Right hindlimb (tissue), 1 donor: ENCODE measurements at places on chromosomes 1 and 21.

DNA sequence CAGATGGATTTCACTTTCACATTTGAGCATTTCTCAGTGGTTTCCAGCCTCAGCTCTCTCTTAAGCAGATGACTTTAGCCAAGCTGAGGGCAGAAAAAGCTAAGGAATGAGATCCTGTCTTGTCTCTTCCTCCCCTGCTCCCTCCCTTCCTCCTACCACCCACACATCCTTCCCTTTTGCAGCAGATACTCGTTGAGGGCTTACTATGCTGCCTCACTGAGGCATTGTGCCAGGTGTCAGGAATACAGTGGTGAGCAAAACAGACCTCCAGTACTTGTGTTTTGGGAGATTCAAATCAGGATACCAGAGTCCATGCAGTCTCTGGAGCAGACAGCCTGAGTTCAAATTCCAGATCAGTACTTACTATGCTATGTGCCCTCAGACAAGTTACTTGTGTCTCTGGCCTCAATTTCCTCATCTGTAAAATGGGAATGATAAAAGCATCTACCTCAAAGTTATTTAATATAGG is 43.2 kb downstream of the KIF26B start:
- peak; percentile 41 for DNase-seq

- no peak for DNase-seq
Observed at GRCh38 chr21:19049567-19049966, 646.0 kb upstream of the TMPRSS15 start.

GRCh38 chr1:94036730-94037129 is 84.2 kb downstream of the ABCA4 start:
- no peak for DNase-seq

DNA sequence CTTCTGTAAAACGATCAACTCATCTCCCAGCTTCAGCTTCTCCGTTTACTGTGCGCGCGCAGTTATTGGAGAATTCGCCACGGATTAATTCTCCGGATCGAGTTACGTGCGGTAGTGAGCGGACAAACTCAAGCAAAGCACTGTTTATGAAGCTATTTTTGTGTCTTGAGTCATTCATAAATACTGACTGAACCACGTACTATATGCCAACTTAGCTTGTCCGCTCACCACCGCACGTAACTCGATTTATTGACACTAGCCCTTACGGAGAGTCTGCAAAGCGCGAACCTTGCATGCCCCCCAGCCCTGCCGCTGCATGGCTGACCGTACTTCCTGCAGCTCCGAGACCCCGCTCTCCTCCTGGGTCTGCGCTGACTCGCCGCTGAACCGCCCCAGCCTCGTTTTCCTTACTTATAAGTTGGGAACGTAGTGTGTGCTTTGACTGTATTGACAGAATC is 773 bp downstream of the CHD1L start:
- DNase-seq: peak; percentile 66

DNA sequence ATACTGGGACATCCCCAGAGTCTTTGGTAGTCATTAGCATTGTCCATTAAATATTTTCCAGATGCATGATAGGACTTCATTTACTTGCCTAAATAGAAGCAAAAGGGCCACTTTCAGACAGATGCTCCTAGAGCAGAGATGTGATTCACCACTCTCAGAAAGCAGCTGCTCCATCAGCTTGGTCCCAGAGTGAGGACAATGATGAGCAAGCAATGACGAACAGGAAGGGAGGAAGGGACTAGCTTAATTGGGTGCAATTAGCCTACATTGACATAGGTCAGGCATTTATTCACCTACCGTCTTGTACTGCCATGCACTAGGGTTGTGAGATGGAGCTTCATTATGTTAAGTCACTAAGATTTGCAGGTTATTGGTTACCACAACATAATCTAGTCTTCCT is 85.1 kb upstream of the PLXNA2 start:
- DNase-seq: no peak

- no peak for DNase-seq
Observed at GRCh38 chr1:155253797-155254196, 1.5 kb downstream of the ENTREP3 start.

- no peak for DNase-seq
Observed at GRCh38 chr1:170209125-170209524, 63.4 kb downstream of the NTMT2 start.

DNA sequence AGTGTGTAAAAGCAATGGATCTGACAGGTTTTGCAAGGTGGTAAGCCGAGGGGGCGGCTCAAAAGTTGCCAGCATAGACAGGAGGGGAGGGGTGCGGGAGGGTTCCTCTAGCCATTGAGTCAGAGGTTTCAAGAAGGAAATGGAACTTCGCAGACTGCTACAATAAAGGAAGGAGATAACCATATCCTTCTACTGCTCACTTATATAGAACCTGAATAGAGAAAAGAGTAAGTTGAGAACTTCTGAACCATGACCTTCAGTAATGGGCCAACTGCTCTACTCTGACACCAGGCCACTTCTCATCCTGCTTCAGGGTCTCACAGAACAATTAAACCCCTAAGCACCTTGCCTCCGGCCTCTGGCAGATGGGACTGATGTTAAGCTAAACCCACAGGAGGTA is 26.3 kb upstream of the BCAR3 start:
- DNase-seq: no peak

DNA sequence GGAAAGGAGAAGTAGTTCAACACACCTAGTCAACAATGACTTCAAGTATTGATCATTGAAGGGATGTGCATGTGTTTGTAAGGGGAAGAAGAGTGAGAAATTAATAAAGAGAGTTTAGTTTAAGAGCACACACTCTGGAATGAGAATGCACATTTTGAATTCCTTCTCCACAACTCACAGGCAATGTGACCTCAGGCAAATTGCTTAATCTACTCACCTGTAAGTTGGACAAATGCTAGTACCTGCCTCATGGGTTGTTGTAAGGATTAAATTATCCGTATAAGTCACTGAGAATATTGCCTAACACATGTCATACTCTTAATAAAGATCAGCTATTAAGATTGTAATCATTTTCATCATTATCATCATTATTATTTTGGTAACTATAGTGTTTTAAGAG is 204.0 kb upstream of the NFIA start:
- no peak for DNase-seq

- no peak for DNase-seq
Observed at GRCh38 chr1:213269829-213270228, 218.8 kb downstream of the RPS6KC1 start.

DNA sequence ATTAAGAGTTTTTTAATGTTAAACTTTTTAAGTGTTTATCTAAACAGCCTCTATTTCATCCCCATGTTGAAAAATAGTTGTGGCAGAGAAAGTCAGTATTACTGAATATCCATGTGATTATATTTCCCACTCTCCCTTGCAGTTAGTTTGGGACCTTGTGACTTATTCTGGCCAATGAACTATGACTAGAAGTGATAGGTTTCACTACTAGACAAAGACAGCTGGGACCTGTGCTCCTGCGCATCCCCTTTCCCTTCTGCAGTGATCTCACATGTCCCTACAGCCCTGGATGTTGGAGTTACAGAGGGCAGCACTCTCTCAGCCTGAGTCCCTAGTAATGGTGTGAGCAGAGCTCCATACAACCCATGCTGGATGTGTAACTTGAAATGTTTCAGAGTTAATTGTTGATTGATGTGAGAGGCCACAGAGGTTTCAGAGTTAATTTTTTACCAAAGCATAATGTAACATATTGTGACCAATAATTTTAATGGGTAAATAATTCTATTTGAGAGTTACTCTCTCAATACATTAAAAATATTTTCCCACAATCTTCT is 18.7 kb upstream of the SAMD13 start:
- no peak for DNase-seq

DNA sequence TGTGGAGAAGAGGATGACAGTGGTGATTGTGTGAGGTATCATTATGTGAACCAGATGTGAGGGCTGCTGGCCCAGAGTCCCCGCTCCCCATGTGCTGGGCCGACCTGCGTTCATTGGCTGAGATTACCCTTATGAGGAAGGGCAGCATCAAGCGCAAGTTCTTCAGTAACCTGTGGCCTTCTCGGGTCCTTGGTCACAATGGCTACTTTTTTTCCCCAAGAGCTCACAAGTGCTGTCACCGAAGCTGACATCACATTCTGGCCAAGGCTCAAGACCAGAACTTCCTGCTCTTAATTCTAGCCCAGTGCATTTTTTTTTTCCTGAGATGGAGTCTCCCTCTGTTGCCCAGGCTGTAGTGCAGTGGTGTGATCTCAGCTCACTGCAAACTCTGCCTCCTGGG is 262.9 kb downstream of the RHOU start:
- peak; percentile 58 for DNase-seq

DNA sequence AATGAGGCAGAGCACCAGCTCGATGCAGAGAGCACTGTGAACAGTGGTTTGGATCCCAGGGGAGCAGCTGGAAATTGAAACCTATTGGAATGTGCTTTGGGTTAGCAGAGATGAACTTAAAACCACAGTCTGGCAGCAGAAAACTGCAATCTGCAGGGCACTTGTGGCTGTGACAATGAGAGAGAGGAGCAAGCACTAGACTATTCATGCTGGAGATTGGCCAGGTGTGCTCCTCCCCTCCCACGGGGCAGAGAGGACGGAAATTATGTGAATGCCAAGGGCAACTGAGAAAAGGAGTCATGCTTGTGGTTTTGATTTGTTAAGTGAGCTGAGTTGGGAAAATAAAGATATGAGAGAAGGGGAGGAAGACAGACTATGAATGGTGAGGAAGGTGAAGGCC is 38.1 kb downstream of the HSD3B2 start:
- peak; percentile 49 for DNase-seq

- DNase-seq: no peak
Observed at GRCh38 chr1:101150670-101151069, 86.1 kb upstream of the S1PR1 start.

- no peak for DNase-seq
Observed at GRCh38 chr1:25168193-25169071, 63.9 kb downstream of the SYF2 start.

GRCh38 chr1:34642679-34643078 is 112.2 kb upstream of the GJB5 start:
- DNase-seq: no peak

- DNase-seq: peak; percentile 41
Observed at GRCh38 chr1:60621368-60621851, 461.0 kb upstream of the NFIA start.

DNA sequence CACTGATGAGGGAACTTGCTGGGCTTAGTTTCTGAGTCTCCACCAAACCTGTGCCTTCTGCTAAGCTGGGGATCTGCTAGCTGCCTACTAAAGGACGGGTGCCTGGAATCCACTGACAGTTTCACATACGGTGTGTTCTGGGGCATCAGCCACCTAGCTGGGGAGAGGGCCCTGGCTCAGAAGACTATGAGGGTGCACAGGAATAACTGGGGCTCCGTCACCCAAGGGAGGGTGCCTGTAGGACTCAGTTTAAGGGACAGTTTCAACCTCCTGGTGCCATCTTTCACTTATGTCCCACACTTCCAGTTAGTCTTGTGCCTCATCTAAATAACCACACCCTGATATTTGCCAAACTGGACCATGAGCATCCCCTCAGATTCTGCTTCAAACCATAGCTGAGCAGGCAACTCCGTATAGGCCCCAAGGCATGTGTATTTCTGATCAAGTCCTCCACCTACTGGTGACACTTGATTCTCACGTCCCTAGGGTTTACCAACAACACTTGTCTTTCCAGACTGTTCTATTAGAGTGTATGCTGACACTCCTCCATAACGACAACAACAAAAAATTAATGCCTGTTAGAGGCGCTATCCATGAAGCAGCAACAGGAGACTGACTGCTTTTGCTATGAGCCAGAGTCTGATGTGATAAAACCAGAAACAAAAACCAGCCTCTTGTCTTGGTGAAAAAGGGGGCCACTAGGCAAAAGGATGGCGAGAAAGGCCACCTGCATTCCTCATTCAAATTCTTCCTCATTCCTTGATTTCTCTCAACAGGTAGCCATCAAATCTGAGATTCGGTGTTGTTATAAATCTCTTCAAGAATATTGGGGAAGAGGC is 55.0 kb upstream of the PAXBP1 start:
- peak; percentile 27 for DNase-seq

DNA sequence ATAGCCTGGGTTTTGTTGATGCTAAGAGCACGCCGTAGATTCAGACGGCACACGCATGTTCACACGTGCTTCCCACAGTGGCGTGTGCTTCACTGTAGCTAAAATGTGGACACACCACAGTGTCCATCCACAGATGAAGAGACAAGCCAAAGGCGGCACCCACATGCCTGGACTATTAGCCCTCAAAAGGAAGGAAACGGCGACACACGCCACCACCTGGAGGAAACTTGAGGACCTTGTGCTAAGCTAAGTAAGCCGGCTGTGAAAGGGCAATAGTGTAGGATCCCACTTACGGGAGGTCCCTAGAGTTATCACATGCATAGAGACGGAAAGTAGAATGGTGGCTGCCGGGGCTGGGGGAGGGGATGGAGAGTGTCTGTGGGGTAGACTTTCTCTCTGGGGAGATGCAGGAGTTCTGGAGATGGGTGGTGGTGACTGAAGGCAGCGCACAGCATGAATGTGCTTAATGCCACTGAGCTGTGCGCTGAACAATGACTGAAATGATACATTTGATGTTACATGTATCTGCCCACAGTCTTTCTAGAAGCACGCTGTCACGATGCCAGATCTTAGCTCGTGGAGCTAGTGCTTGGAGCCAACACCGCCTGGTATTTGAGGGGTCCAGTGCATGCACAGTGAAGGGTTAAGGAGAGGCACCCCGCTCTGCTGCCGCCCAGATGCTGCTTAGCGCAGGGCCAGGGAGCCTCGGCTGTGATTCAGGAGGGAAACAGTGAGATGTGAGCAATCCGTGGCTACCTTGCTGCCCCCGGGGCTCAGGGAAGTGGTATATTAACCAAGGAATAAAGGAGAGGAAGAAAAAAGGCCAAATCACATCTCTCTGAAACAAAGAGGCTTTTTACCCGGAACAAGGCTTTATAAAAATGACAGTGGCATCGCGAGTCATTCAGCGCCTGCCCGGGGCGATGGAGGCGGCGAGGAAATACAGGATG is 103.7 kb downstream of the PRDM16 start:
- no peak for DNase-seq

DNA sequence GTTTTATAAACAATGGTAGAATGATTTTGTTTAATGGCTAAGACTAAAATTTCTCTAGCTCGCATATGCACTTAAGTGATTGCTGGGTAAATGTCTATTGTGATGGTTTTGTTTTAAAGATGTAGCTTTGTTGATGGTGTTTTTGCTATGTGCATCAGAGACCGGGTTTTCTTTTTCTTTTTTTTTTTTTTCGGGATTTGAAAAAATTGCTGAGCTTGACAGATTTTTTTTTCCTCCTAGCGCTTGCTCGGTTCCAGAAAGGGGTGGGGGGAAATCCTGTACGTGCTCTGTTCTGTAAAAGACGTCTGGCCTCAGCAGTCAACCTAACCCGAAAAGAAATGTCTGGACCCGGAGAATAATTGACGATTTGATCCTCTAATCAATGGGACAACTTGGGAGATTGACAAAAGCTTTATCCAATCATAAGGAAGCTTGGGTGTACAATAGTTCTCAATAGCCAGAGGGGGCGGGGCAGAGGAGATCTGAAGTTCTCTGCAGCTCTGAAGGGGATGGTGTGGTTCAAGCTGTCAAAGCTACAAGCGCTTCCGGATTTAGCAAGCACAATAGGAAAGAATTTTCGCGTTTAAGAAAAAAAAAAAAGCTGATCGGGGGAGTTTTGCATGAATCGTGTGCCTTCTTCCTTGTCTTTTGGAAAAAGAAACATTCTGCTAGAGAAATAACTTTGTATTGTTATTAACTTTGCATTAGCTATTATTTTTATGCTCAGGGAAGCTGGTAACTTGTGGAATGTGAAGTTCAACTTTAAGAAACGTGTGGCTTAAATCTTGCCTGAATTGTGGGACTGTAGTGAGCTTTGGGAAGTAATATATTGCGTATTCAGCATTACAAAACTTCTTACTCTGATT is 4.5 kb upstream of the NFIA start:
- peak; percentile 96 for DNase-seq

GRCh38 chr1:243559575-243560162 is 290.4 kb downstream of the AKT3 start:
- no peak for DNase-seq

GRCh38 chr1:214416417-214416816 is 135.0 kb downstream of the PTPN14 start:
- DNase-seq: no peak
